ENCODE measurements at places on chromosomes 2 and 18.

DNA sequence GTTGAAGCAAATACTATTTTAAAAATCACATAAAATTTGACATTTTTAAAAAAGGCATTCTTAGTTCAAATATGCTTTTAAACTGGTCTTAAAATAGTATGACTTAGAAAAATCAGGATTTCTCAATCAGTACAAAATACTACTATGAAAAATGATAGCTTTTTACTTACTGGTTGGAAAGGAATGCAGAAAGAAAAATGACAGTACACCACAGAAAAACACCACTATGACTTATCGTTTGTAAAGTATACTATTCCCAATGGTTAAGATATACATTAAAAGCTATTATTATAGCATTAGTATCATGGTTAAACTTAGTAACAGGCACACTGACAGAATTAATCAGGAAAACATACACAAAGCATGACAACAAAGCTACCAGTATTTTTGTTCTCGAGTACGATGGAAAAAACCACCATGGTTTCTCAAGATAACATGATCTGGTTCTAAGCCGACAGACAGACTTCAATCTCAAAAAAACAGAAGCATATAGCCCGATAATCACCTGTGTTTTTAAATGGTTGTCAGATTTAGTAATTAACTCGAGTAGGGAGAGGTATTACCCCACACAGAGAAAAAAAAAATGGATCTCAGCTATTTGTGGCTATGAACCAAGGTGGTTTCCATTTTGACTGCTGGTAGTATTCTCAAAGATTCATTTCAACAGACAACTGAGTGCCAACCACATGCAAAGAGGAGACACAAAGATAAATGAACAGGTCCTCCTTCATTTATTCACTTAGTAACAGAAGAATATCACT, 39.1 kb downstream of the CUL3 start:
- no peaks in the 10 kb centered on the region for H3K4me1 ChIP-seq
- no peak for DNase-seq
- H3K4me3 ChIP-seq = no peak overlapping the region
- H3K27me3 ChIP-seq = no peaks in the 10 kb centered on the region
- peaks cover 11% of the 10 kb centered on the region for H3K36me3 ChIP-seq

- no peaks in the 10 kb centered on the region for H3K27me3 ChIP-seq
- H3K4me3 ChIP-seq = no peak overlapping the region
- H3K36me3 ChIP-seq = no peaks in the 10 kb centered on the region
- no peak overlapping the region for H3K27ac ChIP-seq
- DNase-seq = no peak
Measured at GRCh38 chr2:205580212-205580987, 101.9 kb upstream of the NRP2 start.

- no peak for DNase-seq
- no peak overlapping the region for H3K4me3 ChIP-seq
- H3K36me3 ChIP-seq = no peaks in the 10 kb centered on the region
- no peak overlapping the region for H3K27ac ChIP-seq
- peaks cover 7% of the 10 kb centered on the region for H3K4me1 ChIP-seq
Measured at GRCh38 chr2:224572338-224572737, 12.8 kb downstream of the CUL3 start.

DNA sequence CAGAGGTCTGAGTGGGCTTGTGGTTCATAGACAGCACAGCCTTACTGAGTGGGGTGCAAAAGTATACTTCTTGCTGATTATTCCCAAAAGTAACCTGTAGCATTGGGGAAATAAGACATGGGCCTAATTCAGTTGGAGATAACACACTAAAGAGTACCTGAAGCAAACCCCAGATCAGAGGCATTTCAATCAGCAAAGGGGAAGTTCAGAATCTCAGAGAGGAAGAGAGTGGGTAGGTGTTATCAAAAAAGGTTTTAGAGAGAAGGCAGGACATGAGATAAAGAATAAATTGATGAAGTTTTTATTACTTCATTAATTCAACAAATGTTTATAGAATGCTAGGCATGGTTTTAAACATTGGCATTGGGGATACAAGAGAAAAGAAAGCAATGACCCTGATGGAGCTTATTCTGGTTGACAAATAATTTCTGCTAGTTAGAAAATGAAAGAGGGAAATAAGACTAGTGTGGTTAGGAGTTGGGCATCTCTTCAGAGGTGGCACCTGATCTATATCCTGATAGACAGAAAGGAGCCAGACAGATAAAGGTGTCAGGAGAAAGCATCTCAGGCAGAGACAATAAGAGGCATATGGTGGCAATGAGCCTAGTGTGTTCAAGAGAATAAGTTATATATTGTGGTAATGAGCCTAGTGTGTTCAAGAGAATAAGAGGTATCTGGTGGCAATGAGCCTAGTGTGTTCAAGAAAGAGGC, 153.8 kb upstream of the SETBP1 start:
- no peak for DNase-seq
- no peaks in the 10 kb centered on the region for H3K36me3 ChIP-seq
- H3K27ac ChIP-seq = no peak overlapping the region
- no peaks in the 10 kb centered on the region for H3K4me1 ChIP-seq
- no peaks in the 10 kb centered on the region for H3K27me3 ChIP-seq

- peaks cover 5% of the 10 kb centered on the region for H3K36me3 ChIP-seq
- H3K27ac ChIP-seq = no peak overlapping the region
- no peaks in the 10 kb centered on the region for H3K4me1 ChIP-seq
- no peak for DNase-seq
Measured at GRCh38 chr18:56696966-56697365, 45.8 kb downstream of the WDR7 start.

DNA sequence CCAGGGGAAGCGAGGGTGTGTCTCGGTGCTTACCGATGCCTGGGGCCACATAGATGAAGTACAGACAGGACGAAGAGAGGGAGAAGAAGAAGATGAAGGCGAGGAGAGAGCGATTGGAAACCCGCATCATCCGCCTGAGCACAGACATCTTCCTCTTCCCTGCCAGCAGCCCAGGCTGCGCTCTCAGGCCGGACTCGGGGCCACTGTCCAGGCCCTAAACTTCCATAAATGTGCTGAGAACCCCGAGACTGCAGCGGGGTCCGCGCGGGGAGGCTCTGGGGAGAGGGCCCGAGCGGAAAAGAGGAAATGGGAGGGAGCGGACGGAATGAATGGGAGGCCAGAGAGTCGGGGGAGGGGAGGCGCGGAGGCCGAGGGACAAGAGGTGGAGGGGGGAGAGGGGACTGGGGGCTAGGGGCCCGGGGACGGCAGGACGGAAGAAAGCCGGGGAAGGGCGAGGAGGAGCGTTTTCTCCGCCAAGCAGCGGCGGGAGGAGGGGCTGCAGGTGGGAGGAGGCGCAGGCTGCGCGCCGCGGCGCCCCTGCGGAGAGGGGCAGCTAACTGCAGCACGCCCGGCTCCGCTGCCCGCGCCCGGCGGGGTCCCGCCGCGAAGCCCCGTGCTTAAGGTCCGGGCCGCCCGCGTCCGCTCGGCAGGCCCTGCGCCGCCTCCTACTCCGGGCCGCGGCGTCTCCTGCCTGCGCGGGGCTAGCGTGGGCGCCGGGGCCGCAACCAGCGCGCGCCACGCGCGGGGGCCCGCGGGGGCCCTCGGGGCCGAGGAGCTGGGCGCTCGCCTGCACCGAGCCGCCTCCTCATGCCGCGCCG, at the start of gene B4GALT6:
Gene B4GALT6 (minus strand): TSS at position 303 of the 818 bp plus-strand sequence. CDS start 155 bp downstream, at position 148.
- peaks cover 31% of the 10 kb centered on the region for H3K4me1 ChIP-seq
- H3K27me3 ChIP-seq = no peaks in the 10 kb centered on the region
- DNase-seq = peak; percentile 69

- H3K36me3 ChIP-seq = peaks cover 2% of the 10 kb centered on the region
- H3K27me3 ChIP-seq = no peaks in the 10 kb centered on the region
- H3K27ac ChIP-seq = no peak overlapping the region
- no peak overlapping the region for H3K4me3 ChIP-seq
- no peaks in the 10 kb centered on the region for H3K4me1 ChIP-seq
- no peak for DNase-seq
Measured at GRCh38 chr2:30583204-30583749, 136.2 kb downstream of the LCLAT1 start.

- no peaks in the 10 kb centered on the region for H3K4me1 ChIP-seq
- H3K27me3 ChIP-seq = no peaks in the 10 kb centered on the region
- H3K4me3 ChIP-seq = no peak overlapping the region
- H3K27ac ChIP-seq = no peak overlapping the region
- no peaks in the 10 kb centered on the region for H3K36me3 ChIP-seq
Measured at GRCh38 chr2:239866350-239866749, 158.8 kb downstream of the NDUFA10 start.

GRCh38 chr18:59266459-59266858, 6.8 kb downstream of the RAX start:
- H3K36me3 ChIP-seq = no peaks in the 10 kb centered on the region
- no peak overlapping the region for H3K27ac ChIP-seq
- H3K27me3 ChIP-seq = peaks cover 89% of the 10 kb centered on the region

GRCh38 chr2:36411962-36412444, 56.4 kb downstream of the CRIM1 start:
- H3K4me3 ChIP-seq = no peak overlapping the region
- no peak for DNase-seq
- H3K4me1 ChIP-seq = peaks cover 5% of the 10 kb centered on the region
- H3K27ac ChIP-seq = no peak overlapping the region
- no peaks in the 10 kb centered on the region for H3K36me3 ChIP-seq

GRCh38 chr2:160816916-160817499, 323.4 kb upstream of the RBMS1 start:
- H3K27me3 ChIP-seq = no peaks in the 10 kb centered on the region
- no peak overlapping the region for H3K4me3 ChIP-seq
- no peak for DNase-seq
- H3K4me1 ChIP-seq = no peaks in the 10 kb centered on the region

- no peak for DNase-seq
- peaks cover 6% of the 10 kb centered on the region for H3K36me3 ChIP-seq
- no peak overlapping the region for H3K4me3 ChIP-seq
- H3K27me3 ChIP-seq = no peaks in the 10 kb centered on the region
Measured at GRCh38 chr18:21826641-21827302, 86.2 kb downstream of the MIB1 start.

DNA sequence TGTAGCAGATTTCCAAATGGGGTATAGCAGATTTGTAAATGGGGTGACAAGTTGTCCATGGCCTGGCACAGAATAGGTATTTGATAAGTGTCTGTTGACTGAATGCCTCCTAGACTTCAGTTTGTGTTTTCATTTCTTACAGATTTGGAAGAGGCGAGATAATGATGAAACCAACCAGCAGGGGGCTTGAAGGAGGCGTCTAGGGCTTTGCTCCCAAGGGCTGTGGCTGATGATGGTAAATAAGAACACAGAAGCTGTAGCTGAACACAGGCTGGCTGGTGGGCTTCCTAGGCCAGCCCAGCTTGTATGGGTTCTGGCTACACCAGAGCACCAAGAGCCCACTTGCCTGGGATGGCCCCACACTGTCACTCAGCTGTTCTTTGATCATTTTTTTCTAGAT, 19.4 kb downstream of the SFTPB start:
- no peak overlapping the region for H3K27ac ChIP-seq
- H3K4me1 ChIP-seq = no peaks in the 10 kb centered on the region
- peaks cover 79% of the 10 kb centered on the region for H3K36me3 ChIP-seq
- no peak overlapping the region for H3K4me3 ChIP-seq
- H3K27me3 ChIP-seq = no peaks in the 10 kb centered on the region

DNA sequence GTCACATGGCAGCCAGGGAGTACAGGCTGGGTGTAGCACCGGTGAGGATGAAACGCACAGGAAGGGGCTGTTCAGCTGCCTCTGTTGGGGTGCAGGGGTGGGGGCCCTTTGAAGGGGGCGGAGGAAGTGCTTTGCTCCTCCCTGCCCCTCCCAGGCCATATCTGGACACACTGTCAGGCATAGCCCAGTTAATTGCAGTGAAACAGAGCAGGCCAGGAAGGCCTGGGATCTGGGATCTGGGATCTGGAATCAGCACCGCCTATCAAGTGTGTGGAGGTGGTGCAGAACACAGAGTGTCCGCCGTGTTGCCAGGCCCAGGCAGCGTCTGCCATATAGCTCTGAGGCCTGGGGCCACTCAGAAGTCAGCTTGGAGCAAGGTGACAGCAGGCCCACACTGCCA, 119.3 kb upstream of the MSH2 start:
- H3K27me3 ChIP-seq = no peaks in the 10 kb centered on the region
- no peaks in the 10 kb centered on the region for H3K4me1 ChIP-seq
- no peaks in the 10 kb centered on the region for H3K36me3 ChIP-seq
- DNase-seq = no peak

- no peak overlapping the region for H3K27ac ChIP-seq
- H3K36me3 ChIP-seq = no peaks in the 10 kb centered on the region
- no peak overlapping the region for H3K4me3 ChIP-seq
- DNase-seq = no peak
- H3K27me3 ChIP-seq = no peaks in the 10 kb centered on the region
- H3K4me1 ChIP-seq = no peaks in the 10 kb centered on the region
Measured at GRCh38 chr18:8994603-8995002, 107.9 kb upstream of the NDUFV2 start.

DNA sequence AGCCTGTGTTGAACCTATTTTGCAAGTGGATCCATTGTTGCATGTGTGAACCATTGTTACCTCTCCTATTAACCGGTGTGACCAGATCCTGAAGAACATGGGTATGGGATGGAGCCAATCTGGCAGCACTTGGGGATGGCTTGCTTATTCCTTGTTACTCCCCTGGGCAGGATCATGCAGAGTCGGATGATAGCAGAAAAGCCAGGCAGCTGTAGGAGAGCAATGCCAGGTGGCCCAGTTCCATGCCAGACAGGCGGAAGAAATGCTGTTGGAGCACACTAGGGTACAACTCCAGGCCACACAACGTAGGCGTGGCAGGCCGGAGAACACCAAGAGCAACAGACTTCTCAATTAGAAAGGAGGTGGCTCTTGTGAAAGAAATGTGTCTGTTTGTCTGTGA, 16.3 kb upstream of the MYO1B start:
- H3K4me1 ChIP-seq = no peaks in the 10 kb centered on the region
- no peaks in the 10 kb centered on the region for H3K27me3 ChIP-seq
- H3K36me3 ChIP-seq = no peaks in the 10 kb centered on the region
- no peak for DNase-seq

DNA sequence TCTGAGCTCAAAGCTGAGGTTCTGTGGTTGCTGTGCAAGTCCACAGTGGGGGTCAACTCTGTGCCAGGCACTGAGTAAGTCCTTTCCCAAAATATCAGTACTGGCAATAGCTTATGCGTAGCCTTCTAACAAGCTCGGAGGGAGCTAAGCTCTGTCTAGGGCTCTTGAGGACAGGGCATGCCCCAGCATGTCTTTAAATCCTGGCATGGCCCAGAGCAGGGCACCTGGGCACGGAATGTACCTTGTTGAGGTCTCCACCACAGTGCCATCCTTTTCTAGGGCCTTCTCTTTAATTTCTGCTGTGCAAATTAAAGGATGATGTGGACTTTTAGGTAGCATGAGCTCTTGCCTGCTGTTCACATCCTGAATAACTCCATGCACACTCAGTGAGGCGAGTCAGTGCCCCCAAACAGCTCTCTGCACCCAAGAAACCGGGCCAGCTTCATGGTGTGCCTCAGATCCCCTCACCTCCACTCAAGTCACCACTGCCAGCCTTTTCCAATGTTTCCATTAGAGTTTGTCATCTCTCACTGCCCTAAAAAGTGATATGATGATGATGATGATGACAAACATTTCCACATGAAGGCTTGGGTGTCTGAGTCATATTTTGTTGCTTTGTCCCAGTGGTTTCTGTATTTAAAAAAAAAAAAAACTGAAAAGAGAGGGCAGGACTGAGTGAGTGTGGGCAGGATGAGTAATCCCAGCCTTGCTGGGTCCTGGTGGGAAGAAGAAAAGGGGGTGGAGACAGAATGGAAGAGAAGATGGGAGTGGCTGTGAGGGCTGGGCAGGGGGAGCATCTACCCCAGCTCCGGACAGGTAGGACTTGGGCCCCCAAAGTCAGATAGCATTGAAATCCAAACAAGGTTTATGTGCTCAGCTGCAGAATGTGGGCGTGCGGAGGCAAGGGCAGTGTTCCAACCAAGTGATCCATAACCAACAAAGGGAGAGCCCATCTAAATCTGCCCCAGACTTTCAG, 78.9 kb downstream of the ZBTB7C start:
- DNase-seq = no peak
- no peaks in the 10 kb centered on the region for H3K27me3 ChIP-seq
- H3K4me3 ChIP-seq = no peak overlapping the region
- H3K4me1 ChIP-seq = no peaks in the 10 kb centered on the region
- H3K27ac ChIP-seq = no peak overlapping the region
- no peaks in the 10 kb centered on the region for H3K36me3 ChIP-seq
